ENCODE measurements at places on chromosomes 3 and 15.

- DNase-seq = peak; percentile 95
These were observed 60.9 kb upstream of the DCBLD2 start for GRCh38 chr3:98962189-98962930.

GRCh38 chr3:51750878-51751277 is 28.2 kb downstream of the IQCF6 start:
- DNase-seq = no peak

- DNase-seq = no peak
These were observed 122.7 kb downstream of the GOLIM4 start for GRCh38 chr3:167973046-167973445.

DNA sequence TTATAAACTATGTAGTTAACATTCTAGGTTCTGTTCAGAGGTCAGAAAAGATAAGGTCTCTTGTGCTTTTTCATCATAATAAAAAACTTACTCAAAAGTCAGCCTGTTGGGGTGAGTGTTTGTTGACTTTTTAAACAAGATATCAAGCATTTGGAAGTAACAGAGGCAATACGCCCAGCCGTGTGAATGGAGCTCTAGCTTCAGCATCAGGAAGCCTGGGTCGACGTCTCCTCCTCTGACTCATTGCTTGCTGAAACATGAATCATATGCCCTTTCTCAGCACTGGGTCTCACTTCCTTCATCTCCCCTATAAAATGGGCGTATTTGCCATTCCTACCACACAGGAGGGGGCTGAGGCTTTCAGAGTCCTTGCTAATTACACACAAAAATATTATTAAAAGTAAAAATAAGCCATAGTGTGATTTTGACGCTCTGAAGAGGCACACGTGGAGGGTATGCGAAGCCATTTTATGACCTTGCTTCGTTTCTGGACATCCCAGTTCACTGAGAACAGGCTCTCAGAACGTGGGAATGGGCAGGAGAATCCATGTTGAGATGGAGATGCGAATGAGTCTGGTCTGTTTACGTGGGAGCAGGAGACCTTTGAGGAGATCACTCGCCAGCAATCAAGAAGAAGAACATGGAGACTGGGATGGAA is 220.8 kb upstream of the TPRG1 start:
- DNase-seq = peak; percentile 94

- no peak for DNase-seq
These were observed 43.7 kb downstream of the BTD start for GRCh38 chr3:15645246-15645645.

- no peak for DNase-seq
These were observed at the start of gene SLC15A2 for GRCh38 chr3:121894301-121894990. Gene SLC15A2 (plus strand): TSS chr3:121894401. CDS start chr3:121894477, 76 bp downstream.

GRCh38 chr15:80159811-80160569 is 7.2 kb downstream of the FAH start:
- peak; percentile 12 for DNase-seq

- DNase-seq = no peak
These were observed 6.3 kb upstream of the LRRC58 start for GRCh38 chr3:120355486-120355885.

GRCh38 chr3:13197281-13197680 is 124.1 kb upstream of the IQSEC1 start:
- no peak for DNase-seq

GRCh38 chr3:14353502-14353901 is 48.9 kb upstream of the SLC6A6 start:
- DNase-seq = no peak

DNA sequence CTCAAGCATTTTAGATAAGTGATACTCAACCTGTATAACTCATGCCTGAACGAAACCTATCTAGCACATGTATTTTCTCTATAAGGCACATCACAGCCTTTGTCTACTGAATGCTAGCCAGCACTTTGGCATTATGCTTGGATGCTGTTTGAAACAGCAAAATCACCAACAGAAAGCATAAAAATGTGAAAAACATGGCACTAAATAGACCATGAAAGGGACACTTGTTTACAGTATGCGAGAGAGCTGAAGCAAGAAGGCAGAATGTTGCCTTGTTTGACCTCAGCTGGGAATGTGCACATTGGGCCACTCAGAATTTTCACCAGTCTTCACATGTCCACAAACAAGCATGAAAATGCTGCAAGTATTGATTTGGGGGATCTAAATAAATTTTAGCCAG is 59.5 kb downstream of the MINDY2 start:
- DNase-seq = no peak

- no peak for DNase-seq
These were observed 1021.0 kb downstream of the MCTP2 start for GRCh38 chr15:95252404-95252803.

- peak; percentile 94 for DNase-seq
These were observed 10.0 kb upstream of the MBNL1 start for GRCh38 chr3:152258448-152259393.

GRCh38 chr3:166209701-166210100 is 372.5 kb upstream of the BCHE start:
- DNase-seq = no peak

- DNase-seq = no peak
These were observed 328.7 kb downstream of the RYR3 start for GRCh38 chr15:33639456-33639855.

GRCh38 chr3:136498919-136499447 is 248.8 kb downstream of the PCCB start:
- DNase-seq = no peak

DNA sequence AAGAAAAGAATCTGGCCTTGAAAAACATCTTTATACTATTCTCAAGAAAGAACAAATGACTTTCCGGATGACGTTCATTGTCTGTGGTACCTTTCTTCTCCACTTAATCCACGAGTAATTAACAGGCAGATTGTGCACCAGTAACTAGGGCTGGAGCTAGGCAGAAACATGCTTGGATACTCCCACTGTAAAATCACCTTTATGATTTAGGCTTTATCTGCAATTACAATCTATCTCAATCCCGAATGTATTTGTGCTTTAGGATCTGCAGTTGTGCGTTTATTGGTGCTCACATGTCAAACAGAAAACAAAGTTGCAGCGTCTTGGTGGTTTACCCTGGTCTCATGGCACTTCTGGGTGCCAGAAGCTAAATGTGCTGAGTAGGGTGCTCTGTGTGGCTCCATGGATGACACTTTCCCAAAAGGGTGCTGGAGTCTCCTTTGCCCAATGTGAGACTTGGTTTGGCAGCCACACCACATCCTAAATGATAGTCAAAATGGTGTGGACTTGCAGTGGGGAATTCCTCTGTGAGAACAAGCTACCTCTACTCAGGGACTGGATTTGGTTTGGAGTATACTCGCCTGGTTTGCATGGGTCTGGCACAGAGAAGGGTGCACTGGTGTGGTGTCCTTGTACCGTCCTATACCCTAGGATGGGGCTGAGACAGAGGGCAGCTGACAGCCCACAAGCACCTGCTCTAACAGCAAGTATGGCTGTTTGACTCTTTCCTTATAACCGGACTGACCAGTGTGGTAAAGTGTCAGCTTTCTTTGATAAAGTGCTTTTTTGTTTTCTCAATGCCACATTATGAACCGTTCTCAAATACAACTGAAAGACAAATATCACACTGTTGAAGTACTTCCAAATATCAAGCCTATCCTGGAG is 7.7 kb downstream of the SERP1 start:
- no peak for DNase-seq

- no peak for DNase-seq
These were observed 202.5 kb upstream of the CBLB start for GRCh38 chr3:106071306-106071705.

DNA sequence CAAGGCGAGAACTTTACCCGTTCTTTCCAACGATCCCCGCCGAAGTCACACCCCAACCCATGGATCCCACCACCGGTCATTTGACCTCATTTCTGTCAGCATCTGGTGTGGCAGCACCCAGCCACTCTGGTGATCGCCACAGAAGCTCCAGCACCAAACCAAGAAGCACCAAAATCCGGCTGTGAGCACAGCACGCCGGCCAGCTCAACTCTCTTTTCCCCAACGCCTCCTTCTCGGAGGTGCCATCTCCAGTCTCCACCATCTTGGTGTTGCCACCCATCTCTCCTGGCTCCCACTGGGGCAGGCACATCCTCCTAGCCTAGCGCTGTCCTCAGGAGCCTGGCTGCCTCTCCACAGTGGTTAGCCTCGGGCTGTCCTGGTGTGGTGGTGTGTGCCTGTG is 6.5 kb downstream of the MUC4 start:
- no peak for DNase-seq

- DNase-seq = no peak
These were observed 241.4 kb downstream of the ISL2 start for GRCh38 chr15:76577879-76578512.

DNA sequence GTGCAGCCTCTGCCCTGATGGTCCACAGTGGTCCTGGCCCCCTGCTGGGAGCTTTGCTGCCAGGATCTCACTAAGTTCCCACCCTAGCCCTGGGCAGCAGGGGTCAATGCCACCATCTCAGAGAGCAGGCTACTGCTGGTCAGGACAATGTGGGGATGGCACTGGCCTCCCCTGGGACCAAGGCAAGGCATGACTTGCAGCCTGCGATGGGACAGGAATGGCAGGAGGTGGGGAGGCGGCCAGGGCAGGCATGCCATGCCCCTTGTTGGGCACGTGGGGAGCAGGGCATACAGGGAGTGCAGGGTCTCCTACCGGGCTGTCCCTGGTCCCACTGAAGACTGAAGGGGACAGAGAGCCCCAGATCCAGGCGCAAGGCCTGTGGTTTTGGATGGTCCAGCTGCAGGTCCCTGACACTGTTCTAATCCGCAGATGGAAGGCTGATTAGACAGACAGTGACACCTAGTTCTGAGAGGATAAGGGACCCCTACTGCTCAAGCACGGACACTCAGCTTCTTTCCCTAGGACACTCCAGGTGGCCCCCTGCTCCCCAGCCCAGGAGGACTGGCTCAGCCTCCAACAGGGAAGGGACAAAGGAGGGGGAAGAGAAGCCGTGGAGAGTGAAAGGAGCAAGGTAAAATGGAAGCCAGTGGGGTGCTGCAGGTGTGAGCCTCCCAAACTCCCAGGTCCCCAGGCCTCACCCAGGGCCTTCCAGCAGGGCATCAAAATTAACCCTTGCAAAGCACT is 69.2 kb upstream of the RPL32 start:
- no peak for DNase-seq

DNA sequence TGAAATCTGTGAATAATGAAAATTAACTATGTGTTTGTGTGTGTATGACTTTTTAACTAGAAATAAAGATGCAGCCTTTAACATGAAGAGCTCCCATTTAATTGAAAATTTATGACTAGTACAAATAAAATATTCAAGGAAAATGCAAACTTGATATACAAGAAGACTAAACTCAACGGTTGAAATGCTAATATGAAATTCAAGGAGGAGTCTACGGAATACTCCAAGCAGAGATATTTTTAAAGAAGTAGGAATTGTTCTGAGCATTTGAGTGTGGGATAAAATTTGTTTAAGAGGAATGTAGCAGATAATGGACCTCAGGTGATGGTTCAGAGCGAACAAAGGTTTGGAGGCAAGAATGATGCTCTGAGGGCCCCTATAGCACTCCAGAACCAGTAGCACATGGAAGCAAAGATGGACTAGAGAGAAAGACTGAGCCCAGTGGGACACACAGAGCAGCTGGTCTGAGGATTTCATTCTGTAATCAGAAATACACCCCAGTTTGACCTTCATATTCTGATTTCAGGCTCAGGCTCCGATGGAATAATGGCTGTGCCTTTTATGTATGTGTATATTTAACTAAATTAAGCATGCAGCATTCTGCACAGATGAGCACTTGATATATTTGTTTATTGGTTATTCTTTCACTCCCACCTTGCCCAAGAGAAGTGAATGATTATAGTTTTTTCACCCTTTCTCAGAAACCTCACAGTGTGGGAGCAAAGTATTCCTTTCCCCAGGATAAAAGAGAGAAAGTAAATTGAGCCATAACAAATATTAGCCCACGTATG is 227.1 kb downstream of the ZPLD1 start:
- DNase-seq = no peak

DNA sequence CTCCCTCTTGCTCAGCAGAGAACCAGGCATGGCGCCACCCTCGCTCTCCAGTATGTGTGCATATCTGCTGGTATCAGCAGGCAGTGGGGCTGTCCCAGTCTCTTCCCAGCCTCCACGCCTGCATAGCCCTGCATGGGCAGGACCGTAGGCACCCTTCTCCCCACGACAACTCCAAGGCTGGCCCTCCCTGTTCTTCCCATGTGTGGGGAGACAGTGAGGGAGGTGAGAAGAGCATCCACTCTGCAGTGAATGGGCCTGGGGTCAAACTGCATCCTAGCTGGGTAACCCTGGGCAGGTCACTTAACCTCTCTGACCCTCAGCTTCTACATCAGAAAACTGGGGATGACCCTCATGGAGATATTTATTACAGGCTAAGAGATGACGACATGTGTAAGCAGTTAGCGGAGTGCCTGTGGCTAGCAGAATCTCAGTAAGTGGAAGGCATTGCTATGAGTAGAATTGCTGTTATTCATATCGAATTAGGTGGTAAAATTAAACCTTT is 13.3 kb upstream of the SSUH2 start:
- peak; percentile 43 for DNase-seq

GRCh38 chr15:98730860-98731711 is 82.7 kb downstream of the IGF1R start:
- no peak for DNase-seq

- no peak for DNase-seq
These were observed 47.3 kb upstream of the IL12A start for GRCh38 chr3:159941038-159942000.

GRCh38 chr15:92383519-92384324 is 10.0 kb upstream of the ST8SIA2 start:
- no peak for DNase-seq

- no peak for DNase-seq
These were observed 407.3 kb downstream of the GBE1 start for GRCh38 chr3:81354119-81354518.

GRCh38 chr15:41493205-41493901 is at the start of gene ITPKA:
Gene ITPKA (plus strand): TSS chr15:41493874. CDS start chr15:41493928, 54 bp downstream.
- peak; percentile 55 for DNase-seq

Measured in fibroblast of skin of scalp (primary cell).